ENCODE measurements at places on chromosomes 11 and 22.

- DNase-seq: no peak
Measured at GRCh38 chr11:124329787-124330478, 9.9 kb upstream of the OR8D2 start.

- no peak for DNase-seq
Measured at GRCh38 chr11:124987096-124987495, 33.1 kb downstream of the CCDC15 start.

DNA sequence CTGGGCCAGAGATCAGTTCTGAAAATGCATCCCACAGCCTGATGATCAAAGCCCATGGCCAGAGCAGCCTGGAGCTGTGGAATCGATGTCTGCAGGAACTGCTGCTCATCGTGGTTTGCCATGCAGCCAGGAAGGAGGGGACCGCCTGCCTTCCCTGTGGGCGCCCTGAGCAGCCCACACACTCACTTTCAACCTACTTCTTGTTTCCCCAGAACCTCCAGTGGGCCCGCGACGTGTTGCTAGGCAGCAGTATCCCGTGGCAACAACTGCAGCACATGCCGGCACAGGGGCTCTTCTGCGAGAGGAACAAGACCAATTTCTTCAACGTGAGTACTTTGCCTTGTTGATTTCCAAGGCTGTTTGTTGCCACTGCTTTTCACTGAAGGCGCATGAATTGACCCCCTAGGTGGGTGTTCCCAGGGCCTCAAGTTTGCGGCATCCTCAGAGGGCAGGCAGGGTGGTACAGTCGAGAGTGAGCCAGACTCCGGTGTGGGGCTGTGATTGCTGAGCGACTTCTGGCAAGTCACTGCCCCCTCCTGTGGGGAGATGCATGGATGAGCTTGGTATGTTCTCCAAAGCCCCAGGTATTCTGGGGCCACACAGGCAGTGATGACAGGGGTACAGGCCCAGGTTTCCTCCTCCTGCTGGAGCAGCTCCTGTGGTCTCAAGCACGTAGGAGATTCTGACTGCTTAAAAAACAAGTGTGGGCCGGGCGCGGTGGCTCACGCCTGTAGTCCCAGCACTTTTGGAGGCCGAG, 47.0 kb upstream of the SUSD2 start:
- DNase-seq: peak; percentile 19

GRCh38 chr22:22948651-22949571, 61.3 kb downstream of the IGLL5 start:
- no peak for DNase-seq

- DNase-seq: no peak
Measured at GRCh38 chr11:65381716-65382032, 772 bp downstream of the SLC25A45 start.

DNA sequence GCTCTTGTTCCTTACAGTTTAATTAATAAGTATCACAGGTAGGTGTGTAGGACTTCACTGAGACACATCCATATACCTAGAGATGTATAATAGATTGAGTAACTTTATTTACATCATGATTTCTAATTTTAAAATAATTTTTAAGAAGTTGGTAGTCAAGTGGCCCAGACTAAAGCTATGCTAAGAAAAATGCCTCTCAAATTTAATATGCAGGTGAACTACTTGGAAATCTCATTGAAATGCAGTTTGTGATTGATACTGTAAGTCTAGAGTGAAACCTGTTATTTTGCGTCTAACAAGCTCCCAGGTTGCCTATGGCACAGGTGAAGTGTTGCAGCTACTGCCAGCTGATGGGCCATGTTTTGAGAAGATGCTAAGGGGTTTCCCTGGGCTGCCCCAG, at the start of gene OOSP4B:
OOSP4B (plus strand) TSS at position 301 of the 400 bp plus-strand sequence.
- DNase-seq: no peak

DNA sequence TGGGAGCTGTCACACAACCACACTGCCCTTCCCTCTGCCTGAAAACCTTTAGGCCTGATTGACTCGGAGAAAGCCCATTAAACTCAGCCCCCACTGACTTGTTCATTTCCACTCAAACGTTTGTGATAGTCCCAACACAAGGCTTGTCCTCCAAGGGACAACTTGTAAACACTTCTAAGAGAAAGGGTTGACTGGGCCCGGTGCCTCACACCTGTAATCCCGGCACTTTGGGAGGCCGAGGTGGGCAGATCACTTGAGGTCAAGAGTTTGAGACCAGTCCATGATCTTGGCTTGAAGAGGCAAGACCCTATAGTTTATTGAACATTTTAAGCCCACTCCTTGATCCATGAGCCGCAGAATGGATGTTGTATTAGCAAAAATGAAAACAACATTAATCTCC, 63.3 kb upstream of the PRODH start:
- no peak for DNase-seq

DNA sequence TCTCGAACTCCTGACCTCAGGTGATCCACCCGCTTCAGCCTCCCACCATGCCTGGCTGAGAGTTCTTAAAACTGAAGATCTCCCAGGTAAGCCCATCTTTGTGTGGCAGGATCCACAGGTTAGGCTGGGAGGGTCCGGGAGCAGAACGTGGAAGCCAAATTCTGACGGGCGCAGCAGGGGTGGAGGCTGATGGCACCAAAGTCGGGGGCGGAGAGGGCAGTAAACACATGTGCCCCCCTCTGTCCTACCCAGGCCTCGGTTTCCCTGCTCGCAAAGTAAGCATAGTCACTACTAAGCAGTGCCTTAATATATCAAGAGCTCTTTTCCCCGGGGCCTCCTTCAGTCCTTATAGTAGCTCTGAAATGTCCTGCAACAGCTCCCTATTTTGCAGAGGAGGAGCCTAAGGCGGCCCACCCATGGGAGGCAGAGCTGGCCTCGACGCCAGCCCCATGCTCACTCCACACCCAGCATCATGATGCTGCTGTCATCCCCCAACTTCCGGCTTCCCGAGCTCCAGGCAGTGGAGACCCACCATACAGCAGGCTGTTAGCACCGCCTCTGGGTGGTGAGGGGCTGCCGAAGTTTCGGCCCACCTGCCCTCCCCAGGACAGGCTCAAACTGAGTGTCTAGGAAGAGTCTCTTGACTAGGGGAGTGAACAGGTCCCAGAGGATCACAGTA, 230.0 kb downstream of the CTTN start:
- no peak for DNase-seq

DNA sequence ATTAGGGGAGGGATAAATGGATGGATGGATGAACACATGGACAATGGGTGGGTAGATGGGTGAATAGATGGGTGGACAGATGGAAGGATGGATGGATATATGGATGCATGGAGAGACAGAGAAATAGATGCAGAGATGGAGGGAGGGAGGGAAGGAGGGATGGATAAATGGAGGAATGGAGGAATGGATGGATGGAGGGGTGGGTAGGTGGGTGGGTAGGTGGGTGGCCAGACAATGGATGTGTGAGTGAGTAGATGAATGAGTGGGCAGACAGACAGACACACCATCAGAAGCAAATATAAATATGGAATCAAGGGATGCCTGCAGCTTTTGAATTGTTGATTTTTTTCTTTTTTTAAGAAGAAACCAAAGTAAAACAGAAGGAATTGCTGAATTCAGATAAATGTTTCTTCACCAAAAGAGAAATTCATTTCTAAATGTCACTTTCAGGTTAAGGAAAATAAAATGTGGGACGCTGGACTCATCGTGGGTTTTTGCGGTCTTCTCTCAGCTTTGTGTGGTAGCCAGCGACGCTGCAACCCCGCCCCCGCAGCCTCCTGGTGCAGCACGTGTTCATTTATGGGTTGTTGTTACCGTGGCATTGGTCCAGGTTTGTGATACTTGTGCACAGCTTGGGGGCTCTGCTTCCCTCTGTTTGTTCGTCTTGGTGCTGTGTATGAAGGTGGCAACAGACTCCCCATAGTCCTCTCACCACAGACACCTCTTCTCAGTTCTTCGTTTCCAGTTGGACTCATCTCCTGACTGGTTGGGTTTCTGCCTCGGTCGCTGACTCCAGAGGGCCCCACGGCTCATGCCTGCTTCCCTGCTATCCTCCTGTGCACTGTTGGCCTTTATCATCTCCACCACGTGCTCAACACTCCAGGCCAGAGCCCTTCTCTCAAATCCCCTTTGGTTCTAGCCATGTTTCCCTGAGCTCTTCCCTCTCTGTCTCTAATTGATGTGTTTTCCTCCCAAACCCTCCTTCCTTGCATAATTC, 76.4 kb downstream of the CDKN1C start:
- DNase-seq: no peak

GRCh38 chr11:123055191-123055901, 6.6 kb downstream of the HSPA8 start:
- DNase-seq: no peak

- no peak for DNase-seq
Measured at GRCh38 chr11:19694796-19695345, 17.8 kb upstream of the NAV2 start.

DNA sequence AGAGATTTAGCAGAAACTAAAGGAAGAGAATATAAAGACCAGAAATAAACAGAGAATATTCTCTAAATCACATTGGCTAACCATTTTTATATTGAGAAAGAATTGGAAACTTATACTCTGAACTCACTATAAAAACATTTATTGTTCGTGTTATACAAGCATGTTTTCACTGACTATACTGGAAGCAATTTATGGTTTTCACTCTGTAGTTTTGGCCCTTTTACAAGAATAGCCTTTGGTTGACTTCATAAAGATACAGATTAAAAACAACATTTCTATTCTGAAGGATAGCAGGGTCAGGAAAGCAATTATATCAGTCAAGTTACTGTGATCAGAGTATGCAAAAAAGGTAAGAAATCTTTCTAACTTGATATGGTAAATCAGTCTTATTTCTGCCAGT, 965.7 kb upstream of the FAT3 start:
- no peak for DNase-seq

GRCh38 chr11:126965331-126965730, 35.2 kb downstream of the KIRREL3 start:
- DNase-seq: no peak

DNA sequence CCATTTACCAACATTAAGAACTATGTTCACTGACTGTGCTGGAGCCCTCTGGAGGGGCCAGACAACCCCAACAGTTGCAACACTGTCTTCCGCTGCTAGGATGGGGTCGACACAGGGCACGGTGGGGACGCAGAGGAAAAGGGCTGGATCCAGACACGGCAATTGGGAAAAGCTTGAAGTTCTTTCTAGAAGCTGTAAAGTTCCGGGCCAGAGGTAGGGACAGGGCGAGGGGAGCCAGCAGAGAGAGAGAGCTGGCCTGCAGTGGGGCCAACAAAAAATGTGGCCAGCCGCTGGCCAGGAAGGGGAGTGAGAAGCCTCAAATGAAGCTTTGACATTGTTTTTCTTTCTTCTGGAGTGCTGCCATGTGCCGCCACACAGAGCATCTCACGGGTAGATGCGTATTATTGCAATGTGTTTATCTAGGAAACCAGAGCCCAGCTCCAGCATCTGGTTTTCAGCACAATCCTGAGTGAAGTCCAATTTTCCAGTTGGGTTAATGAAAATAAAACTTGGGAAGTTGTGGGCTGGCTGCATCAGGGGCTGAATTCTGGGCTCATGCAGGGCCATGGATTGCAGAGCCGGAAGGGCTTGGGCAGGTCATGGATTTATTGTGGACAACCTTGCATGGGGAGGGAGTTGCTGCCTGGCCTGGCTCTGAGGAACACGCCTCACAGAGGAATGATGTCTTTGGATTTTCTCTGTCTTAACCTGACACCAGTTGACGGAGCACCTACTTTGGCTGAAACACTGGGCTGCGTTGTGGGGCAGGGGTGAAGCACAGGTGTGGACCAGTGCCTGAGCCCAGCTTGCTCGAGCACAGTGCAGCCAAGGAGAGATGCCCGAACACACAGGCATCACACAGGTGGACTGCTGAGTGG, 67.6 kb upstream of the AMPD3 start:
- no peak for DNase-seq

GRCh38 chr11:102940714-102941588, 14.6 kb downstream of the MMP13 start:
- DNase-seq: no peak

DNA sequence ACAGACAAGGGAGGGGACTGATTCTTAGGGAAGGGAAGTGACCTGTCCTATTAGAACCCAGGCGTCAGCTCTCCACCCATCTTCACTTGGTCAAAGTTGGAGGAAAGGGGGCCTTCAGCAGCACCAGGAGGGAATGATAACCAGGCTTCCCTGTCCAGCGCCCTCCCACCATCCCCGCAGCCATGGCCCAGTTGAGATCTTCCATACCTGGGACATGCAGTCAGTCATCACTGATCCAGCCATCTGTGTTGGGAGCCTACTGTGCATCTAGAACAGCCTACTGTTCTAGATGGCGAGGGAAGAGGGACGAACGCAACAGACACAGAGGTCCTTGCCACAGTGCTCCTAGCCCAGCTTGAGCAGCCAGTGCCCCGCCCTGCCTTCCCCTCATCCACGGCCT, 40.6 kb downstream of the PDGFB start:
- no peak for DNase-seq

GRCh38 chr22:38218661-38219622, 17.1 kb downstream of the MAFF start:
- peak; percentile 38 for DNase-seq

DNA sequence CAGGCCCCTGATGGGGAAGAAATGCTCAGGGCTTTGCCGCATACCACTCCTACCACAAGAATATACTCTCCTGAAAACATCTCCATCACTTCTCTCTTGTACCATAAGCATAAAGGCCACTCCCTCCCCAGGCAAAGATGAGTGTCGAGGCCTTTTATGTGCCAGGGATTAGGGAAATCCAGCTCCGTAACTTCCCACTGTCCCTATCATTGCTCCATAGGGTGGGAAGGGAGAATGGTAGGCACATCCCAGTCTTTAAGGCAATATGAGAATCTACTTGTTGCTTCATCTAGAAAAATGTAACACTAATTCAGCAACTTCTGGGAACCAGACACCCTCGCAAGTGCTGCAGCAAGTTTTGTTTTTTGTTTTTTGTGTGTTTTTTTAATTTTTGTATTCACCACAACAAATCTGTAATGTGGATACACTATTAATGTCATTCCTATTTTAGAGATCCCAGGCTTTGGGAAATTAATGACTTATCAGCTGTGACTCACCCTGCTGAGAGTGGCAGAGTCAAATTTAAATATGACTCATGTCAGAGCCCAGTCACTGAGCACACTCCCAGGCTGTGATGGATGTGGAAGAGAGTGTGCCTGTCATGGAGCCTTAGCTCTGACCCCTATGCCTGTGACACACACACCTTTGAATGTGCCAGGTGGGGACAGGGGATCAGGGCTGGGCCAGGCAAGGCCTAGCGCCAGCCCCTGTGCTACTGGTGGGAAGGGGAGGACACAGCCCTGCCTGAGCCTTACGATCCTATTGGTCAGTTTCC, 23.4 kb downstream of the PANX1 start:
- no peak for DNase-seq

DNA sequence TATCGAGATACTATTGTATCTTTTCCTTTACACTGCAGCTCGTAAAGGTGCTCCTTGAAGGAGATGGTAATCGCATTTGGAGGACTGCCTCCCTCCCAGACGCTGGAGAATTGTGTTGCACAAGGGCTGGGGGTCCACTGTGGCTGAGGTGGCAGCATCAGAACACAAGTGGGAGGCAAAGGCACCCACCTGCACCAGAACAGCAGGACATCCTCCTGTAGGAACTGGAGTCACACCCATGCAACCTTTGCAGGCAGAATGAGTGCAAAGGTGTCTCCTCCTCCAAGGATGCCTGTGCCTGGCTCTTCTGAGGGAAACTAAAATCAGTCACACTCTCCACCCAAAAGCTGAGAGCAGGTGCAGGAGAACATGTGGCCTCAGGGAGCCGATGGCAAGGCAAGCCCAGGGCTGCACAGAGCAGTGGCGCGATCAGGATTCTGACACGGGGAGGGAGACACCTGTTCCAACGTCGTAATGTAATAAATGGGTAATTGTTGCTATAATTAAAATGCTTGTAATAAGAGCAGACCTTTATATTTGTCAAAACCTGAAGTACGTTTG, 1501.4 kb downstream of the TBC1D22A start:
- no peak for DNase-seq

GRCh38 chr22:39529487-39529851, 3.1 kb downstream of the RPS19BP1 start:
- DNase-seq: no peak

GRCh38 chr22:44276041-44276440, 36.7 kb downstream of the SHISAL1 start:
- no peak for DNase-seq
